ENCODE measurements at places on chromosomes 6 and 20.

DNA sequence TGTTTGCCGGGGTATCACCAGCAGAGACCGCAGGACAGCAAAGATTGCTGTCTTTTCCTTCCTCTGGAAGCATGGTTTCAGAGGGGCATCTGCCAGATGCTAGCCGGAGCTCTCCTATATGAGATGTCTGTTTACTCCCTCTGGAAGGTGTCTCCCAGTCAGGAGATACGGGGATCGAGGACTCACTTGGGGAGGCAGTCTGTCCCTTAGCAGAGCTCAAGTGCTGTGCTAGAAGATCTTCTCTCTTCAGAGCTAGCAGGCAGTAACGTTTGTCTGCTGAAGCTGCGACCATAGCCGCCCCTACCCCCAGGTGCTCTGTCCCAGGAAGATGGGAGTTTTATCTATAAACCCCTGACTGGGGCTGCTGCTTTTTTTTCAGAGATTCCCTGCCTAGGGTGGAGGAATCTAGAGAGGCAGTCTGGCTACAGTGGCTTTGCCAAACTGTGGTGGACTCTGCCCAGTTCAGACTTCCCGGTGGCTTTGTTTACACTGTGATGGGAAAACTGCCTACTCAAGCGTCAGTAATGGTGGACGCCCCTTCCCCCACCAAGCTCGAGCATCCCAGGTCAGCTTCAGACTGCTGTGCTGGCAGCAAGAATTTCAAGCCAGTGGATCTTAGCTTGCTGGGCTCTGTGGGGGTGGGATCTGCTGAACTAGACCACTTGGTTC lies 133.0 kb upstream of the FLRT3 start:
- DNase-seq, result no peak

- no peak for DNase-seq
Measured at GRCh38 chr6:33857932-33858475, 54.2 kb upstream of the MLN start.

- no peak for DNase-seq
Measured at GRCh38 chr6:104613416-104614001, 246.2 kb downstream of the HACE1 start.

GRCh38 chr6:2850538-2851113 lies 9.0 kb upstream of the SERPINB1 start:
- DNase-seq, result no peak

DNA sequence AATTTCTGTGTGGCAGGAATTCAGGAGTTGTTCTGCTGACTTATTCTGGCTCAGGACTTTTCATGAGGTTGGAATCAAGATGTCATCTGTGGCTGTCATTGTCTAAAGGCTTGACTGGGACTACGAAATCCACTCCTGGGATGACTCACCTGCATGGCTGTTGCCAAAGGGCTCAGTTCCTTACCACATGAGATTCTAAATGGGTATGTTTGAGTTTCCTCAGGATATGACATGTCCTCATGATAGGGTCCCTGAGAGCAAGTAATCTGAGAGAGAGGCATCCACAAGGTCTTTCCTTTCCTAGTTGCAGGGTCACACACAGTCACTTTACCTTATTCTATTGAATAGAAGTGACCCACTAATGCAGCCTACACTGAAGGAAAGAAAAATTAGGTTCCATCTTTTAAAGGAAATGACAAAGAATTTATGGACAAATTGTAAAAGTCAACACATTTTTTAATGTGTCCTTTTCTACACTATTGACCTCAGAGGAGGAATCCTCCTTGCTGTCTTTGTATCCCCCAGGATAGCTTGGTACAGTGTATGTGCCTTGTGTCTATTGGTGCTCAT lies 1025.0 kb upstream of the GJE1 start:
- DNase-seq, result no peak

- no peak for DNase-seq
Measured at GRCh38 chr6:168972128-168972527, 281.5 kb downstream of the THBS2 start.

GRCh38 chr6:154458565-154459470 lies 51.7 kb downstream of the CNKSR3 start:
- no peak for DNase-seq

DNA sequence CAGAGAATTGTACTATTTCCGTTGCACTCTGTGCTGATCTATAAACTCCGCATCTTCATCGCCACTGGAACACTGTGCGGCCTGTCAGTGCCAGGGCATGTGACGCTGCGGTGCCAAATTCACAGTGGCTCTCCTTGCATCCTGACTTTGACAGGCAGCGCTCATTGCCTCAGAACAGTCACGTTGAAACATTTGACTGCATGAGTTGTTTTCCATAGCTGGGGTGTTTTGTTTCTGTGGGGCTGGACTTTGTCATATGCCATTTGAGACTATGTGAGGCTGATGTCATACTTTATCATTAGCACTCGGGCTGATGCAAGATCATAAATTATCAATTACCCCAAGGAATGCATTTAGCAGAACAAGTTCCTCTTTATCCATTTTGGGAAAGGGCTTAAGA lies 32.7 kb downstream of the CFAP61 start:
- no peak for DNase-seq

GRCh38 chr6:150732765-150733539 lies 132.6 kb upstream of the MTHFD1L start:
- no peak for DNase-seq

GRCh38 chr6:128335963-128336362 lies 184.4 kb downstream of the PTPRK start:
- no peak for DNase-seq

- DNase-seq, result no peak
Measured at GRCh38 chr6:129685662-129686031, 24.3 kb downstream of the ARHGAP18 start.

DNA sequence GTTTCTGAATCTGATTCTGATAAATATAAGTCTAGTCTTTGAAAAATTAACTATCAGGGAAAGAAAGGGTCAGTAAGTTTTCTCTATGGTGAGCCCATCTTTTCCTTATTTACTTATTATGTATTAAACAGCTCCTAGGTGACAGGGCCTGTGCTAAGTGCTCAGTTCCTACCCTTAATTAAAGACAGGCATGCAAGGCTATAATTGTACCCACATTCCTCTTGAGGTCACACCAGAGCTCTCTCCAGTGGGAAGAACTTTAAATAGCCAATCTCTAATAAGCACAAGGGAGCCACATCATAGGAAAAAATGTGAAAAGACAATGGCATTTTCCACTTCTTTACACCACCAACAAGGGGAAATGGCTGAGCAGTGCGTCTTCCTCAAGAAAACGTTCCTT lies 421.8 kb upstream of the SLC35B3 start:
- no peak for DNase-seq

- DNase-seq, result no peak
Measured at GRCh38 chr20:2210646-2211552, 84.9 kb upstream of the TGM3 start.

DNA sequence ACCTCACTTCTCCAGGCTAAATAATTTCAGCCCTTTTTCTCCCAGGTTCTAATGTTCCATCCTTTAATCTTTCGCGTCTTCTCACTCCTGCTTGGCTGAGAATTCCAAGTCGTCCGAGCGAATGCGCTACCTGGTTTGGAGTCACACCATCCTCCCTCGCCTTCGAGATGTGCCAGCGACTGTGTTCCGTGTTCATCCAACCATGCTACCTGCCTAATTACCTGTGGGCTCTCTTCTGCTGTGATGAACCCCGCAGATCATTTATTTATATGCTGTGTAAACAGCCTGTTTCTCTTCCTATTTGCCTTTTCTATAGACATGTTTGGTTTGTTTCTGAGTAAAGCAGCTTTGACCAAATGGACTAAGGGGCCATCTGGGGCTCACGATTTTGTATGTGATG lies 83.5 kb upstream of the TMEM181 start:
- no peak for DNase-seq

- no peak for DNase-seq
Measured at GRCh38 chr20:20806121-20807095, 94.0 kb upstream of the RALGAPA2 start.

GRCh38 chr6:141123049-141123448 lies 1009.7 kb upstream of the GJE1 start:
- no peak for DNase-seq

GRCh38 chr6:14239097-14239496 lies 121.5 kb downstream of the CD83 start:
- no peak for DNase-seq

DNA sequence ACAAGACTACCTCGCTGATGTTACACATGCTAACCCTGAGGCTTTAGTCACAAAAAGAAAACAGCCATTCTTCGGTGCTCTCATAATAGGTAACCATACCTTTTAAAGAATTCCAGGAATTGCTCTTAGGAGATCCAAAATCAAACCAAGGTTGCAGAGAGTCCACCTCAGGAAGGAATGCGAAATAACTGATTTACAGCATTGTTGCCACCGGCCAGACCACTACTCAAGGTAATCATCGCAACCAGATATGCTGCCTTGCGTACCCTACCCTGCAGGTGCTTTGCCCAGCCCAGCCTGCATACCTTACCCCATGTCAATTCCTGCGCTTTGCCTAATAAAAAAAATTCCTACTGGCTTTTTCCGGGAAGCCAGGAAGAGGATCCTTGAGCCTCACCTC lies 27.0 kb downstream of the NUP153 start:
- no peak for DNase-seq

GRCh38 chr6:317448-318144 lies 25.3 kb downstream of the DUSP22 start:
- DNase-seq, result no peak

DNA sequence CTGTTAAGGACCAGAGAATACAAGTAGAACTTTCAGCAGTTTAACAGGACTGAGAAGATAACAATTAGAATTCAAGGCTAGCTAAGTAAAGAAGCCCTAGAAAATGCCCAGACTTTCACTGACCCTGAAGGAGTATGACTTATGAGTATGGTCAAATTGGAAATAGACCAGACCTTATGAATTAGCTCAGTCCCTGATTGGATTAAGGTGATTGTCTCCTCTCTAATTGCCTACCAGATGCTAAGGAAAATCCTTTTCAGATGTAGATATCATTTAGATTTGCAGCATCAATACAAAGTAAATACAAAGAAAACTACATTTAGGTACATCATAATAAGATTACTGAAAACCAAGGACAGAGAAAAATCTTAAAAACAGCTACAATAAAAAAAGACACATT lies 58.9 kb downstream of the CNR1 start:
- no peak for DNase-seq

GRCh38 chr6:33840048-33840926 lies 36.5 kb upstream of the MLN start:
- no peak for DNase-seq

DNA sequence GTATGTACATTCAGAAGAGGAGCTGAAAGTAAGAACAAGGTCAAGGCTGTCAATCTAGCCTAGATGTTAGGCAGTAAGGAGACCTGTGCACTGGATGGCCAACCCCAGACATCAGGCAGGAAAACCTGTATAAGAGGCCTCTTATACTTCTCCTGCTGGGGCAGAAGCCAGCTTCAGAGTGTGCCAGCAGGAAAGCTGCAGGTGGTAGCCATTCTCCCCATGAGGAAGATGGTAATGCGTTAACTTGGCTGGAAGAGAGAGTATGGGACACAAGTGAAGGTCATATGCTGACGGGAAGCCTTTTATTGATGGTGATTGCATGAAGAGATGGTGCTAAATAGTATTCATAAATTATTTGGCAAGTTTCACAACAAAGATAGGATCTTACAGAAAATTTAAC lies 20.6 kb downstream of the NHLRC1 start:
- no peak for DNase-seq

GRCh38 chr6:34855463-34855862 lies 32.4 kb downstream of the TAF11 start:
- DNase-seq, result no peak

GRCh38 chr6:46378882-46379416 lies 112.3 kb downstream of the RCAN2 start:
- no peak for DNase-seq

GRCh38 chr6:65557224-65557623 lies 149.8 kb downstream of the EYS start:
- no peak for DNase-seq

DNA sequence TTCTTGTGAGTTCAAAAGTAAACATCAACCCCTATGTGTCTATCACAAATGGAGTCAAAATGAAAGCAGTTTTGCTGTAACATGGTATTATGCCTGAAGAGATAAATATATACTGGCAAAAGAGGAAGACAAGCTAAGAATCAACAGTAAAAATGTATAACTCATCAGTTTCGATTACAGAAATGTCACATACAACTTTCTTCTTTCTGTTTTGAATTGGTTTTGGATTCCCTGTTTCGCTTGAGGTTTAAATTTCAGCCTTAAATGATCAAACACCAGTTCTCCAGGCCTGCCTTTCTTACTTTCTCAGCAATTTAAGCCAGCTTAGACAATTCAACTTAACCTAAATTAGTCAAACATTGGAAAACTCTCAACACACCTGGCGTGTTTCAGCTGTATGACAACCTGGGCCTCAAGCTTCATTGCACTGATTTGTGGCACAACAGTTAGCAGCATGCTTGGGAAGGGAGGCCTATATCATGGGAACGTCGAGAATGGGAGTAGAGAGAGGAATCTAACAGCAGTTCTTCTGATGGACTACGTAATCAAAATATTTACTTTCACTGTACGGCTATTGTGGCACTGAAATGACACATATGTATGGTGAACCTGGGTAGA lies 51.9 kb upstream of the MARCKS start:
- no peak for DNase-seq

- peak; percentile 13 for DNase-seq
Measured at GRCh38 chr6:142819603-142820337, 125.2 kb downstream of the HIVEP2 start.
